ENCODE measurements at places on chromosomes 7 and 10. TPM values are rescaled to one million over a fixed set of nuclear protein-coding genes. Genes with fewer than 3 reads are reported as not detected.

DNA sequence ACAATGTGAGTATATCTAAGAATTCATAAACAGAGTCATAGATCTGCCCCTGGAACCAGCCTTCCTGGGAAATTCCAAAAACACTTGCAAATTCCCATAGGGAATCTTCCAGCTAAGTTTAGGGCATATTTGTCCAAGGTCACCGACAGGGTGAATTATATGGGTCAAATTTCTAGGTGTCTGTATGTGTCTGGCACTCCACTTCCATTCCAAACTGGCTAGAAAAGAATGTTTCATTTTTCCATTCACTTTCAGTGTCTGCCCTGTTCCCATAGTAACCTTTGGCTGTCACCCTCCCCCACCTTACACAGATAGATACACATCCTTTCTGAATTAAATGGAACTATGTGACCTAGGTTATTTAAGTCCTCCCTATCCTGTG, 230.9 kb downstream of the CREB5 start:
- no peak for ATAC-seq

Gene RELN
- not detected for total RNA-seq

DNA sequence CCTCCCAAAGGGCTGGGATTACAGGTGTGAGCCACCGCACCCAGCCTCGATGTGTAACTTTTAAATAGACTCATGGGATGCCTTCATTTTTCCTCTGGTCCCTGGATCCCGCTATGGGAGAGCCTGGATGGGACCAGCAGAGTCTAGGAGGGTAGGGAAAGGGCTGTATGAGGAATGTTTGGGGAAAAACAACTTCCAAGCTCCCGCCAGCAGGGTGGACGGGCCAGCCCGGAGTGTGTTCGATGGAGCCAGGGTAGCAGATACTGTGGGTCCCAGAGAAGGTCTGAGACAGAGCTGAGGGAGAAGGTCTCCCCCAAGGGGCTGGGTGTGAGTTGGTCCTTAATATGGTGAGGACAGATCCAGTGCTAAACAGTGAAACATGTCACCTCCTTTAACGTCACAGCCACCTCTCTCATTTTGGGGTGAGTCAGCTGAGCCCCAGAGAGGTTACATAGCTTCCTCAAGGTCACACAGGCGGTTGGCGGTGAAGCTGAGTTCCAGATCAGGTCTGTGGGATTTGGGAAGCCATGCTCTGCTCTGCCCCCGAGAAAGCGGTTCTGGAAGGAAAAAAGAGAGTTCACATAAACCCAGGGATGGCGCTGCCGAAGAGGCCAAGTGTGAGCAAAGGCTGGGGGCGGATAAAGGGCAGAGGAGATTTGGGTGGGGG, 66.4 kb downstream of the MYL10 start:
- ATAC-seq = no peak

Gene FUOM
- total RNA-seq = 13.8 TPM

Gene KEL
- total RNA-seq = 1.9 TPM

Gene CD36
- total RNA-seq = not detected

DNA sequence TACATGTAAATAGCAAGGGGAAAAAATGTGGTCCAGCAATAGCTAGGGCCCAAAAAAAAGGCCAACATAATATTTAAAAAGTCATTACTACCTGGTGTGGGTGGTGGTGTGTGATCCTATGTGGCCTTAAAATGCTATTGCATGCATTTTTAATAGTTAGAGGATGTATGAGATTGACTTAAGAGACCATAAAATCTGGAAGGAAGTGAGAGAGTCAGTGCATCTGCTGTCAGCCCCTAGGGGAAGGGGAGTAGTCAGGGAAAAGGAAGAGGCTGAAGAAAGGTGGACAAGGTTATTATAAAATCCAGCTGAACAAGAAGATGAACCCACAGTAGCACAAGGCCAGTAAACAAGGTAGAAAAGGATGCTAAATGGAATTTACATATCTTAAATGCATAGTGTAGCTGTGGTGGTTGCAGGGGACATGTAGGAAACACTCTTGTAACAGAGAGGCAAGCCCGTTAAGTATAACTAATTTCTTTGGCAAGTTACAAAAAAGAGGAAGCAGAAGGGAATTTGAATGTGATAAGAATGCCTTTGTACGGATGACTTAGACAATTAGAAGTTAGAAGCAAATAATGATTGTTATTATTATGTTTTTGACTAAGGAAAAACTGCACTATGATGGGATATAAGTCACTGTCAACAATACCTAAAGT, 11.9 kb upstream of the NDUFA5 start:
- no peak for ATAC-seq

GRCh38 chr7:151137791-151138152, 29.7 kb downstream of the GBX1 start:
- ATAC-seq = no peak

All from activated T-helper 17 cell treated with anti-CD3 and anti-CD28 coated beads, Interleukin-2, amount 50 U/mL, for 72 hours (primary cell).